ENCODE measurements at places on chromosomes 1 and 21. TPM values are rescaled to one million over a fixed set of nuclear protein-coding genes. Genes with fewer than 3 reads are reported as not detected.

BEST4 gene
- under 0.01 TPM for total RNA-seq

NUF2 gene
- total RNA-seq = 14.2 TPM

VASH2 gene
- total RNA-seq = not detected

OR6N1 gene
- total RNA-seq = not detected

CD5L gene
- total RNA-seq = not detected

SPRR3 gene
- total RNA-seq = not detected

HLCS gene
- total RNA-seq = 6.5 TPM

SLFNL1 gene
- 0.69 TPM for total RNA-seq

CCNL2 gene
- 196 TPM for total RNA-seq

EDARADD gene
- total RNA-seq = not detected

CLEC20A gene
- total RNA-seq = not detected

CLDN17 gene
- not detected for total RNA-seq

LEPR gene
- total RNA-seq = 136 TPM

ARHGEF16 gene
- 0.94 TPM for total RNA-seq

FOXJ3 gene
- 41.2 TPM for total RNA-seq

FNDC10 gene
- total RNA-seq = 0.94 TPM

ZBED6 gene
- 6.0 TPM for total RNA-seq

CFHR2 gene
- total RNA-seq = not detected

SPRR2F gene
- total RNA-seq = not detected

SPRR2G gene
- total RNA-seq = not detected

FAM151A gene
- not detected for total RNA-seq

DCST2 gene
- 0.13 TPM for total RNA-seq

NT5C1A gene
- total RNA-seq = not detected

C2CD2 gene
- total RNA-seq = 30.6 TPM

CDCA8 gene
- total RNA-seq = 10.4 TPM

CFHR4 gene
- not detected for total RNA-seq

SLC45A1 gene
- 1.8 TPM for total RNA-seq

UTS2 gene
- not detected for total RNA-seq

AADACL4 gene
- total RNA-seq = not detected

S100A3 gene
- total RNA-seq = 0.50 TPM

KLHDC8A gene
- not detected for total RNA-seq

LCE1B gene
- not detected for total RNA-seq

Data from bladder microvascular endothelial cell (primary cell).